ENCODE measurements at places on chromosomes 5 and 9.

GRCh38 chr9:31045810-31046209 is 1338.6 kb upstream of the ACO1 start:
- DNase-seq, result no peak

GRCh38 chr5:12570688-12571087 is 666.4 kb upstream of the CTNND2 start:
- DNase-seq, result no peak

- peak; percentile 47 for DNase-seq
Observed at GRCh38 chr5:174935854-174936474, 211.6 kb downstream of the MSX2 start.

DNA sequence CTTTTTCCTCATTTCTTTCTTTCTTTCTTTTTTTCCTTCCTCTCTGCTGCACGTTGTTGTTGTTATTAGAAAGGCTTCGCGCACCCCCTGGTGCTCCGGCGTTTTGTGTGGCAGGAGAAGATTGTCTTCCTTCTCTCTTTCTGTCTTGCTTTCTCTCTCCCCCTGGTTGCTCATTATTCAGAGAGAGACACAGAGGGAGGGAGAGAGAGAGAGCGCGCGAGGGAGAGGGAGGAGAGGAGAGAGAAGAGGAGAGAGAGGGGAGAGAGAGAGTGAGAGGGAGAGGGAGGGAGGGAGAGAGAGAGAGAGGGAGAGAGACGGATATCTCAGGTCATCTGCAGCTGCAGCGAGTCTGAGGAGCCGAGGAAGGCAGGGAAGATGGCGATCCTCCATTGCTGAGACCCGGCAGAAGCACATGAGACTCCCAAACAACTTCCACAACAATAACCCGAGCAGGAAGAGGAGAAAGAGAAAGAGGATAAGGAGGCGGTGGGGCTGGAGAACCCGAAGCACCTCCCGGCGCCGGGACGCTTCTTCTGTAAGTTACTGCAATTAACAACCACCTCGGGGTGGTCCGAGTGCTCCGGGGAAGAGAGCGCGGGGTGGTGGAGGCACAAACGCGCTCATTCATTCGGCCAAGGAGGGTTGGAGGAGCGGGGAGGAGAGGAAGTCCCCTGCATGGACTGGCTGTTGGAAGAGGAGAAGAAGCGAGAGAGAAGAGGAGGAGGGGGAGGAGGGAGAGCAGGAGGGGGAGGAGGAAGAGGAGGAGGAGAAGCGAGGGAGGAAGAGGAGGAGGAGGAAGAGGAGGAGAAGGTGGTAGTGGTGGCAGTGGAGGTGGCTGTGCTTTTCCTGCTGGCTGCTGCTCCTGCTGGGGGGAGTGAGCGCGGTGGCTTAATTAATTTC is at the start of gene ZNF462:
Gene ZNF462, plus strand, starts transcription at position 346 of the 900 bp plus-strand sequence. CDS start 60,218 bp downstream, outside the sequence.
- DNase-seq, result peak; percentile 31

GRCh38 chr9:33129251-33129885 is 37.8 kb downstream of the B4GALT1 start:
- no peak for DNase-seq

GRCh38 chr5:12861886-12862654 is 957.8 kb upstream of the CTNND2 start:
- DNase-seq, result no peak

DNA sequence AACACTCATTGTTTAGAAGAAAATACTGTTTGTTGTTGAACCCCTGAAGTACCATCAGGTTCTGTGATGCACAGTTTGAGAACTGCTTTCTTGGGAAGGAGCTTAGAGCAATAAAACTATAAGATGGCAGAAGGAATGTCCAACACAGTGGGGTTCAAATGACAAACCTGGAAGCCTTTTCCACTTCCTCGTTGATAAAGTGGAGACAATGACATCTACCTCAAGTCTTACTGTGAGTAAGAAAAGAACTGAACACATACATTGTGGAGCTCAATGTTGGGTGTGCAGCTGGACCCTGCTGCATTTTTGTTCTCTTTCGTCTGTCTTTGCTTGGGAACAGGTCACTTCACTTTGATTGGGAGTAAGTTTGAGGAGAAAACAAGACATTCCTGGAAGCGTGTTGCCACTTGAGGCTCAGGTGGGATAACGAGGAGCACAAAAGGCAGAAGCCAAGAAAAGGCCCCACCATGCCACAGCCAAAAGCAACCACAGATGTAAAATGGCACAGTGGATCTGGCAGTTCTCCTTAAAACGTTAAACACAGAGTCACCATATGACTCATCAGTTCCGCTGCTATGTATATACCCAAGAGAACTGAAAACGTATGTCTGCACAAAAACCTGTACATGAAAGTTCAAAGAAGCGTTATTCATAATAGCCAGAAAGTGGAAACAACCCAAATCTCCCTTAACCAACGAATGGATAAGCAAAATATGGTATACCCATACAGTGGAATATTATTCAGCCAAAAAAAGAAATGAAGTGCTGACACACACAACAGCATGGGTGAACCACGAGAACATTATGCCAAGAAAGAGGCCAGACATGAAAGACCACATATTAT is 42.9 kb upstream of the SUB1 start:
- no peak for DNase-seq

DNA sequence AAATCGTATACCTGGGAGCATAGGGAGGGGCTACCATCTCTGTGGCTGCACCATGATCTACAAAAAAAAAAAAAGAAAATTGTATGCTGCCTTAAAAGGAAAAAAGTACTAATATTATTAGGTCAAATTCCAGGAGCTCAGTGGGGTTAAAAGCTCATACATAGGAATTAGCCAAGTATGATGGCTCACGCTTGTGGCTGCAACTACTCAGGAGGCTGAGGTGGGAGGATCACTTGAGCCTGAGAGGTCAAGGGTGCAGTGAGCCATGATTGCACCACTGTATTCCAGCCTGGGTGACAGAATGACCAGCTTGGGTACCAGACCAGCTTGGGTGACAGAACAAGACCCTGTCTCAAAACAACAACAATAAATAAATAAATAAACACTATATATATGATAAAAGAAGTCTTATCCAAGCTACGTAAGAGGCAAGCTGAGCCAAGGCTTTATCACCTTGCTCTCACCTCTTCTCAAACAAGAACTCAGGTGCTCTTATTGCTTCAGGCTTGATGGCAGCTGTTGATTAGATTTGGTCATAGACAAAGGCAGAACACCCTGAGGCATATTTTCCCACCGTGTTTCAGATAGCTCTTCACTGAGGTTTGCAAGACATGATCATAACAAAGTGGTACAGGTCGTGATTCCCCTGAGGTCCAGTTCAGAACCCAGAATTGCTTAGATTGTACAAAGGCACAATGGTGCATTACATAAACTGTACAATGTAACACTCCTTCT is 3.3 kb upstream of the FBXW11 start:
- DNase-seq, result no peak

DNA sequence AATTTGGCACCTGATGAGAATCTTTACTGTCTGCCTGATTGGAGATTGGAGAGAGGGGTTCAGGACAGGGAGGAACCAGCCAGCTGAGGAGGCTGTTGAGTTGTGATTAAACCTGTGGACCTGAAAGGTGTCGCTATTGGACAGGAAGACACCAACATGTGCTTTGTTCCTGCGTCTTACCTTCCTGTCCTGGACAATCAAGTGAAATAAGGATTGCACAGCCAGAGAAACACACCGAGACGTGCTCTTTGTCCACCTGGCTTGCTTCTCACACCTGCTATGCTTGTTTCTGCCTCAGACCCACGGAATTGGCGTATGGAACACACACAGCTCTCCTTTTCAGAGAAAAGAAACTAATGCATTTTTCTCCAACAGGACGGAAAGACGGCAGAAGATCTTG is 57.7 kb upstream of the CTSL start:
- DNase-seq, result no peak

- DNase-seq, result no peak
Observed at GRCh38 chr5:717143-717542, 24.0 kb upstream of the TPPP start.

DNA sequence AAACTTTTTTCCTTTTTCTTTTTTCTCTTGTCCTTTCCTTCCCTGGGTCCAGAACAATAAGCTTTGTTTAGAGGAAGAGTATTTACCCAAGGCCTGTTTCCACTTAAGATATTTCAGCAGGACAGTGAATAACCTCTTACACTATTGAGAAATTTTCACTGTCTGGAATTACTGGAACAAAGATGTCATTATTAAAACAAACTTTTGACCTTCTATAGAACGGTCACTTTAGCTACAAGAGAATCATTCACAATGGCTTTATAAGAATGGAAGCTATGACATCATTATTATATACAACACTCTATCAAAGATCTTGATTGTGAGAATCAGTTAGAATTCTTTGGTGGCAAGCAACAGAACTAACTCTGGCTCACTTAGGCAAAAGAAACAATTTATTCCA is 22.0 kb upstream of the ARHGAP26 start:
- no peak for DNase-seq

DNA sequence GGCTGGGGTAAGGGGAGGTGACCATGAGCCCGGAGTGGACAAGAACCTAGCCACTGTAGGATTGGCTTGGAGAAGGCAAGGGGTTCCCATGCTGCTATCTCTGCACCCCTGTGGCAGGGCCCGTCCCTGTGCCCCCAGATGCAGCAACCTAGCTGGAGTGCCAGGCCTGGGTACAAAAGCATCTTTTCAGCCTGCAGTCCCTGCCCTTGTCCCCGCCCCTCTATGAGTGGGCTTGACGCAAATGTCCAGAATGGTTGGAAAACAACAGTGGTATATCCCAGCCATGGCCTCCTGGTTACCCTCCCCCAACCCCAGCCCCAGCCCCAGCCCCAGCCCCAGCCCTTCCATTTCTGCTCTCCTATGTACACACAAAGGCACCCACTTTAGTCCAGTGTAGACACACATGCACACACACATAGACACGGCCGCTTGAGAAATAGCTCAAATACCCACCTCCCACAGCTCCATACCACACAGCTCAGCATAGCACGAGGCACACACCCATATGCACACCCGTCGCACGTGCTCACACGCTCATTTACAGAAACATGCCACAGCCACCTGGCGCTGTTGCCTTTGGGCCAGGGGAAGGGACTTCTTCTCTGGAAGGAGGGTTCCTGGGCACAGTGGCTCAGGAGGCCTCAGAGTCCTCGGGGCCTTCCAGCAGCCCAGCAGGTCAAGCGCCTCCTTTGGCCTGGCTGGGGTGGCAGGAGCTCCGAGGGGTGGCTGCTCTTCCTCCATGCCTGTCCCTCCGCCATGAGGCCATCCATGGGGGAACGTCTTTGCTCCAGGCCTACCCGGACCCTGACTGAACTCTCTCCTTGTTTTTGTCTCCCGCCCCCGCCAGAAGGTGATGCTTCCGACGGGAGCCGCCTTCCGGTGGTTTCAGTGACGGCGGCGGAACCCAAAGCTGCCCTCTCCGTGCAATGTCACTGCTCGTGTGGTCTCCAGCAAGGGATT is 34.1 kb downstream of the CXXC5 start:
- DNase-seq, result no peak

GRCh38 chr5:108521841-108522506 is 140.1 kb upstream of the FBXL17 start:
- DNase-seq, result peak; percentile 43

- peak; percentile 33 for DNase-seq
Observed at GRCh38 chr5:36876965-36877666, 547 bp downstream of the NIPBL start.

DNA sequence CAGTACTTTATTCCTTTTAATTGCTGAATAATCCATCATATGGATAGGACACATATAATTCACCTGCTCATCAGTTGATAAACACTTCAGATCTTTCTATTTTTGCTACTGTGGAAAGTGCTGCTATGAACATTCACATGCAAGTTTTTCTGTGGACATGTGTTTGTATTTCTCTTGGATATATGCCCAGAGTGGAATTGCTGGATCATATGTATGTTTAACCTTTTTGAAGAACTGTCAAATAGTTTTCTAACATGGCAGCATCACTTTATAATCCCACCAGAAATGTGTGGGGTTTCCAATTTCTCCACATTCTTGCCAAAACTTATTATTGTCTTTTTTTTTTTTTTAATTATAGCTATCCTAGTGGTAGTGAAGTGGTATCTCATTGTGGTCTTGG is 15.1 kb downstream of the CARTPT start:
- no peak for DNase-seq

- no peak for DNase-seq
Observed at GRCh38 chr9:126502417-126503332, 111.1 kb upstream of the LMX1B start.

GRCh38 chr5:102755686-102756371 is 724 bp downstream of the PAM start:
- peak; percentile 57 for DNase-seq

GRCh38 chr9:129509533-129509928 is 111.4 kb downstream of the C9orf50 start:
- no peak for DNase-seq

DNA sequence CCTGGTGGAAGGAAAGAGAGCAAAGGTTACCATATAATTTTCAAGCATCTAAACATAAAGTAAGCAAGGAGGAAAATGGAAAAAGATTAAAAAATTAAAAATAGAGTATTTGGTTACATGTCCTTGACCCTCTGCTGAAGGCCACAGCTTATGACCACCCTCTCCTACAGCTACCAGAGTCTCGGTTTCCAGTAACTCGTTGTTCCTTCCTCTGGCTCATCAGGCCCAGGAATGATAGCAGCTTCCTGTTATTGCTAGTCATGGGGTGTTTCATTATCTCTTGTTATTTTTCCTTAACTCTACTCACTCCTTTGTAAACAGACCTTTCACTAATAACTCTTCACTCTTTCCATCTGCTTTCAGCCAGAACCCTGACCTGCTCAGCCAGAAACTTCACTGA is 102.2 kb downstream of the YTHDC2 start:
- DNase-seq, result no peak

GRCh38 chr5:62686692-62687091 is 108.1 kb downstream of the LRRC70 start:
- DNase-seq, result no peak

DNA sequence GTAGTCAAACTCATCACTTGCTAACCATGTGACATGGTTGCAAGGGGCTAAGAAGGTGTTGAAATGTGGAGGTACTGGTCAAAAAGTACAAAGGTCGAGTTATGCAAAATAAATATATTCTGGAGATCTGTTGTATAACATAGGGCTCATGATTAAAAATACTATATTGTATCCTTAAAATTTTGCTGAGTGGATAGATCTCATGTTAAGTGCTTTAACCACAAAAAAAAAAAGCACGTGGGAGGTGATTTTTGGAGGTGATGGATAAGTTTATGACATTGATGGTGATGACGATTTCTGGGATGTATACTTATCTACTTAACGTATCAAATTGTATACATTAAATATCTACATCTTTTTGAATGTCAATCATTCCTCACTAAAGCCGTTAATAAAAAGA is 96.2 kb upstream of the PAPPA start:
- no peak for DNase-seq

GRCh38 chr5:131367219-131367860 is 103.5 kb downstream of the CDC42SE2 start:
- no peak for DNase-seq

Measured in COR-L47 (cell line).